ENCODE measurements at places on chromosomes 7 and 10.

DNA sequence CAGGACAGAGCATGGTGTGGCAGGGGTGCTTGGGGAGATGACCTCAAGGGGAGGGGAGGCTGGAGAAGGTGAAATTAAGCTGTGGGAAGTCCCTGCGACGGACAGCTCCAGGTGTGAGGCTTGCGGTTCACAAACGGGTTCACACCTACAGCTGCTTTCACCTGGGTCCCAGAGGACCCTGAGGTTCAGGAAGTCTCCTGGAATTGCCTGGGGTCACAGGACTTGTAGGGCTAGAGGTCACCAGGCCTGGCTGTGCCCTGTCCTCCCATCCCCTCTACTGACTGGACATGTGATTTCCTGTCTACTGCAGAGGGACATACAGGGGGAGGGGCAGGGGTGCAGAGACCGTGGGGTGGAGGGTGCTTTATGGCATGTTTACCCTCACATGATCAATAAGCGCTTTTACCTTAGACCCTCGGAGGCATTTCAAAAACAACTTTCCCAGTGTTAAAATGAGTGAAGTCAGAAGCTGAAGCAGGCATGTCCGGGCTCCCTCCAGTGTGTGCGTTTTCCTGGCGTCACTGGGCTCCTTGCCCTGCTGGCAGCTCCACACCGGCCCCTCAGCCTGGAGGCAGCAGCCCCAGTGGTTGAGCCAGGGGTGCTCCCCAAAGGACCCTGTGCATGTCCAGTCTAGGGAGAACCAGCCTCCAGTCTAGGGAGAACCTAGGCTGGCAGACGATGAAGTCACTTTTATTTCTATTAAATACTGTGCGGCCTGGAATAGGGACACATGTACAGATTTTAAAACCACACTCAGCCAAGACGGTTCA is 66.6 kb upstream of the IGFBP3 start:
- no peak for DNase-seq

GRCh38 chr10:72106154-72106849 is 18.0 kb upstream of the SPOCK2 start:
- DNase-seq: no peak

DNA sequence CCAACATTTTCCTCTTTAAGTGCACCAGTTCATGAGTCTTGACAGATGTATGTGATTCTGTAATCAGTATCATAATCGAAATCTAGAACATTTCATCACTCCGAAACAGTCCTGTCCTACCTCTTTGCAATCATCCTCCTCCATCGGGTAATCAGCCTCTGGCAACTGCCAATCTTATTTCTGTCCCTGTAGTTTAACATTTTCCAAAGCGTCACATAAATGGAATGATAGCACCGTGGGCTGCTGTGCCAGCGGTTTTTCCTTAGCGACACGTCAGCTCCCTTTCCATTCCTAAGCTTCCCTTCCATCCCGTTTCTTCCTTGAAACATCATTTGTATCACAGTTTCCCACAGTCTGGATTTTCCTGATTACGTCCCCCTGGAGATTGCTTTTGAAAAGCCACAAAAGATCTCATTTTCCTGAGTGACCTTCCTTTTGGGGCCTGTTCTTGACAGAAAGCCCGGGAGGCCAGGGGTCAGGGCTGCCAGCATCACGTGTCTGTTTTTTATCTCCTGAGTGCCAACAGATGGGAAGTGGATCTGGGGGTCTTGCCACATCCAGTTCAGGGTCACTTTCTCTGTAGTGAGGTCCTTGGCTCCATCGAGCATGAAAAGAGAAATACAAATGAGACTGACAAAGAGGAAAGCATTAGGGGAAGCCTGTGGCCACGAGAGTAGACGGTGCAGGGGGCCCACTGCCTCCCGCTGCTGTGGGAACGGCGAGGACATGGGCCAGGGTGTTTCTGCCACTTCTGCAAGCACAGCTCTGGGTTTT is 31.6 kb downstream of the TMEM120A start:
- DNase-seq: no peak

DNA sequence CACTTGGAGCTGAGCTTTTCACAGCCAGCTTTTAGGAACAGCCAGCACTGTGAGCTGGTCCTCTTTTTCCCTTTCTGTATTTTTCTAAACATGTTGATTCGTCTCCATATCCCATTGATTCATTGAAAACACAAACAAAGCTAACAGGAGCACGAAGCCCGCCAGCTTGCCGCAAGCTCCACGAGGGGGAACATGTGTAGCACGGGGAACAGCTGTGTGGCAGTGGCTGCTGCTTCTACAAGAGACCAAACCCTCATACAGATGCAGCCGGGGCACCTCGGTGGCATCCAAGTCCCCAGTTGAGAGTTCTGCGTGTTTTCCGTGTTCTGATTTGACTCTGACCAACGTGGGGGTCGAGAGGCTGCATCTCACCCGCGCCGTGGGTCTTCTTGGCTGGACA is 80.8 kb upstream of the SH2B2 start:
- DNase-seq: no peak

DNA sequence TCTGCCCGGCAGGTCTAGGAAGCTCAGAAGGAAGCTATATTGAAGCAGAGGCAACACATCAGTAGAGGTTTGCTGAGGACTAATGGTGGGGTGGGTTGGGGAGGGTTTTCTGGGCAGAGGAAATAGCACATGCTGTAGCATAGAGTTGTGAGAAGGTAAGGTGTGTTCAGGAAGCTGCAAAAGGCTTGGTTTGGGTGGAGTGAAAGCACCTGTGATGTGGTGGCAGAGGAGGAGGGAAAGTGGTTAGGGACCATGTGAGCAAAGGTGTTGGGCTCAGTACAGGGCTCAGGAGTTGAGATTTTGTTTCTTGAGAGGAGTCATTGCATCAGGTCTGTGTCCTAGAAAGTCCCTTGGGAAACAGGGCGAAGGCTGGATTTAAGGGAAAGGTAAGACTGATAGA is 294.6 kb downstream of the SORCS3 start:
- no peak for DNase-seq

- no peak for DNase-seq
Observed at GRCh38 chr10:131199646-131200045, 111.9 kb downstream of the TCERG1L start.

DNA sequence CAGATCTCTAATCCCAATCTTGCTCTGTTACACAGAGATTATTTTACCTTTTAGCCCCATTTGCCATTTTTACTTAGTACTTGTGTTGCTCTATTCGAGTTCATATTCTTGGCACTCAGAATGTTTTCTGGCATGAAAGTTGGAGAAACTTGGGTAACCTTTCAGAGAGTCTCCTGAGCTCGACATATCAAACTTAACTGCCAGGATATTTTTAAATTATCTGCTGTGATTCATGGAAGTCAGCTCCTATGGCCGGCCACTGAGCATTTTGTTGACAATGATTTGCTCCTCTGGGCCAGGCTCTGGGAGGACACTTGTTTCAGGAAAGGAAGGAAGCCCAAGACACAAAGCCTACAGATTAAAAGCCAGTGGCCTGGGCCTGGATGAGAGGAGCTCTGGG is 396.7 kb downstream of the TNS3 start:
- DNase-seq: no peak

Measured in stimulated activated CD4-positive, alpha-beta T cell treated with anti-CD3 and anti-CD28 coated beads, Interleukin-1b, Interleukin-23, amount 100 ng/mL, for 1 hour (primary cell).